Neural progenitor cell (in vitro differentiated cells): ENCODE measurements at places on chromosomes 3 and 15.

DNA sequence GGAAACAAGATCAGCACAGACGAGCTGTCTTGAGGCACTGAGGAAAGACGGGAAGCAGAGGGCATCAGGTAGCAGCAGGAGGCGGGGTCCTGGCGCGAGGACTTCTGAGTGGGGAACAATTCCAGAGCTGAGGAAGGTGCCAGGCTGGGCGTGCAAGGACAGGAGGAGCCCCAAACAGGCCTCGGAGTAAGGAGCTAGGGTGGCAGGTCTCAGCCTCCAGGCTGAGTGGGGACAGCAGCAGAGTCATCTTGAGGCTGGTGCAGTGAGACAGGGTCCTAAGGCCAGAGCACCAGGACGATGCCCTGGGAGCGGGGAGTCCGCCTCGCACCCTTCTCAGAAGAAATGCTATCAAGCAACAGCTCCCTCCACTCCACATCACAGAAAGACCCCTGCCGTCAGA lies 78.4 kb downstream of the PCSK6 start:
- DNase-seq: no peak

DNA sequence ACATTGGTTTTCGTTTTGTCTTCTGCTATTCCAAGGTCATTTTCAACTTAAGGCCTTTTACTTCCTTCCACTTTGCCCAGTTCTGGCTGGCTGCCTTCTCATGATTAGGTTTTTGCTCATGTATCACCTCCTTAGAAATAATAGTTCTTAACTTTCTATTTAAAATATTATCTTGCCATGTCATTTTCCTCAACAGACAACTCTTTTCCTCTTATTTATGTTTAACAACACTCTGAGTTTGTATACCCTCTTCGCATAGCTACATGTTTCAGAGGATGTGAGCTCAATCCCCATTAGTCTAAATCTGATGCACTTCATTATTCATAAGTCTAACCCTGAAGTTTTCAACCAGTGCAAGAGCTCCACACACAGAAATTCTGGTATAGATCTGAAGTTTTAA lies 299.1 kb downstream of the BCHE start:
- DNase-seq: no peak

DNA sequence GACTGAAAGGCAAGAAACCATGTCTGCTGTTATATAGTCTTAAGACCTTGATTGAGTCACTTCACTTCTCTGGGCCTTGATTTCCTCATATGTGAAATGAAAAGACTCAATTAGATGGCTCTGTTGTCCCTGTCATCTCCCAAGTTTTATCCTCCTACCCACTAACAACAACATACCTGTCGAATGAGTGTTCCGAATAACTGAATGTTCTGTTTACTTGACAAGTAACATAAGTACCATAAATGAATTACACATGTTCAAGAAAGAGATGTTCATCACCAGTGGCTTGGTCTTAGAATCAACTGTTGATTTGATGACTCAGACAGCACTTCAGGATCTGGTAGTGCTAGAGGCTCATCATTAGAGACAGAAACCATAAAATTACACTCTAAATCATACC lies 311.7 kb downstream of the VPS13C start:
- no peak for DNase-seq

DNA sequence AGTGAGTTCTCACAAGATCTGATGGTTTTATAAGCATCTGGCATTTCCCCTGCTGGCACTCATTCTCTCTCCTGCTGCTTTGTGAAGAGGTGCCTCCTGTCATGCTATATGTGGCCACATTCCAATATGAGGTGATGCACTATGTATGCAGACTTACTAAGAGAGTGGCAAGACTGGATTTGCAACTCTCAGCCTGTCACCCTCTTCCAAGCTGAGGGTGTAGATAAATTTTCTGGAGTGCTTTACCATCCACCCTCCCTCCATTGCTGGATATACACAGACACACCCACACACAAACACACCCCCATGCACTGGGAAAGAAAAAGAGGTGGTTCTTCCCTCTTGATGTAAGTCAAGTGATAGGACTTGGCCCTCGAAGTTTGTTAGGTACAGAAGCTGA lies 30.2 kb upstream of the CHMP2B start:
- no peak for DNase-seq

DNA sequence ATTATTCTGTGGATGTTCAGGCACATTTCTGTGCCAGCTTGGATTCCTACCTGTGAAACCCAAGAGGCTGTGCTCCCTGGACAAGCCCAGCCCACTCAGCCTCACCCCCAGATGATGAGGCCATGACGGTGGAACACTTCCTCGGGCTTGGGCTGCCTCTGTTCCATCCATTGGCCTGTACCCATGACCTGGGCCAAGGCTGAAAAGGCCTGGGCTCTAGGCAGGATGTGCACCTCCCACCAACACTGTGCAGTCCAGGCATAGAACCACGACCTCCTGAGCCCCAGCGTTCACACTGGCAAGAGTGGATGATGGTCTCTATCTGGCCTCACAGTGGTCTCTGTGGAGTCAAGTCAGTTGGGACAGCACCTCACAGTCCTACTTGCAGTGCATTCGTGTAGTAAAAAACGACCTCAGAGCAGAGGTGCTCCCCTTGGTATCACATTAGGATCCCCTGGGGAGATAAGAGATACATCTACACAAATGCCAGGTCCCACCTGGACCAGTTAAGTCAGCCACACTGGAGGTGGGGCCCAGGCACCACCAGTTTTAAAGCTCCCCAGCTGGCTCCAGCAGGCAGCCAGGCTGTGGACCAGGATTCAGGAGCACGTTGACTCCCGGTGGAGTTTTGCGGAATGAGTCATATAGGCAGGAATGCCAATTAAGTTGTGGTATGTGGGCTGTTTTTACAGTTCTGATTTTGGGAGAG lies 39.0 kb upstream of the IGF1R start:
- DNase-seq: peak; percentile 25
